Skeletal muscle cell (primary cell): ENCODE measurements at places on chromosomes 6 and 20.

DNA sequence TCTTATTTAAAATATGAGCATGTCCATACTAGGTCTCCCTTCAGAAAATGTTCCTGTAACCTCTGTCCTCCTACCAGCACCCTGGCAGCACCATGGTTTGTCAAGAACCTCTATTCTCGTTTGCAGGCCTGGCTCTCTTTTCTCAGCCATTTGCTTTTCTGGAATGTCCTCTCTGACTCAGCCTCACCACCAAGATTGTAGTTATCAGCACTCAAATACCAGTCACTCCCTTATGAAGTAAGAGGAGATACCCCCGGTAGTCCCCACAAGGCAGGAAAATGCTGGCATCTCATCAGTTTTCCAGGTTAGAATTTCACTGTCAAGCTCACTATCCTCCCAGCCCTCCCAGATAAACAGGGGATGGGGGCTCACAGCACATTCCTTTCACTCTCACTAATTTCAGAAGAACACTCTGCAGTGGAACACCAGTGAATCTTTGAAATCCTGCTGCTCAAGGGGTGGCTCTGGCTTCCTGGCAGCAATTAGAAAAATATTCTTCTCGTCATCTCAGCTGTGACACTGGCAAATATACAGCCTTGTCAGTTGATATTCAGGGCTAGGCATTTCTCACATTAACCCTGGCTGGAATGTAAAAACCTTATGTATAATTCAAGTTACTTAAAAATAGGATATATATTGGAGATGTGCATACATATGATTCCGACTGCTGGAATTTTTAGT lies 129.2 kb downstream of the TBX18 start:
- DNase-seq = no peak

GRCh38 chr6:11969092-11969491 lies 43.0 kb upstream of the HIVEP1 start:
- peak; percentile 47 for DNase-seq

GRCh38 chr6:54861905-54862616 lies 15.5 kb downstream of the FAM83B start:
- no peak for DNase-seq

DNA sequence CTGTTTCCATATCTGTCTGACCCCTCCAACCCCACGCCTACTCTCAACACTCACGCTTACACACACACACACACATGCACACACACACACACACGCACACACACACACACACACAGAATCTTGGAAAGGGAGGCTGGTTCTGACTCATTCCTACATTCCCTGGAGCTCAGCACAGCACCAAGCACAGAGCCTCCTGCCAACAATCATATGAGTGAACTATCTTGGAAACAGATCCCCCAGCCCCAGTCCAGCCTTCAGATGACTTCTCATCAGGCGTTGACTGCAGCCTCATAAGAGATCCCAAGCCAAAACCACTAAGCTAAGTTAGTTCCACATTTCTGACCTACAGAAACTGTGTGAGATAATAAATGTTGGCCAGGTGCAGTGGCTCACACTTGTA lies 14.1 kb upstream of the HCK start:
- peak; percentile 24 for DNase-seq

GRCh38 chr20:38812709-38813573 lies 7.4 kb downstream of the PPP1R16B start:
- DNase-seq = no peak

GRCh38 chr6:107419733-107420132 lies 39.6 kb downstream of the PDSS2 start:
- DNase-seq = no peak

GRCh38 chr6:74757813-74758212 lies 448.0 kb downstream of the COL12A1 start:
- no peak for DNase-seq

DNA sequence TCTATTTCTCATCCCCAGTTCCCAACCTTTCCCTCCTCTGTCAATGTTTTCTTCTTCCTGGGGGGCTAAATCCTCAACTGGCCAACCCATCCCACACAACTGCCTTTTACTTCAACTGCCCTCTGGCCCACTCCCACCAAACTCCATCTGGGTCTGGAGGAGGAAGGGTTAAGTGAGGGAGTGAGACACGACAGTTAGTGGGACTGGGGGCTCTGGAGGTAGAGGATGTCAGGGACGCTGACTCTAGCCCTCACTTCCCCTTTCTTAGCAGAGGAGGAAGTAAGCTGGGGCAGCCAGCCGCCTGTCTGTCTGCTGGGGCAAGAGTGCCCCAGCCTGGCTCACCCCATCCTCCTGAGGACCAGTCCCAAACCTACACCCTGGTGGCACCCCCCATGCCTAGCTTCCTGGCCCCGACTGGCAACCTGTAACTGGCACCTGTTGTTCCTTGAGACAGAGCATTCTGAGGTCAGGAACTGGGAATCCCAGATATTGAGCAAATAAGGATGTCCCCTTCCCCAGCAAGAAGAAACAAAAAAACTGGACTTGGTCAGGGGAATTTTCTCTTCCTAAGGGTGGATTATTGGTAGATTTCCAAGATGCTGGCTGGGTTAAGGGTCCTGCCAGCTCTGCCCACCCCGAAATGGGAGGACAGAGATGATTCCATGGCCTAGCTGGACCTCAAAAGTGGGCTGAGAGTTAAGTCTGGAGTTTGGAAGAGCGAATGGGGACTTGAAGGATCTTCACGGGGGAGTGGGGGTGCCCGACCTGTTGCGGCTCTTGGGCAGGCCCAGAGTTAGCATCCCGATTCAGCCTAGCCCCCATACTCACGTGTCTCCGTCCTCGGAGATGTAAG lies 971 bp downstream of the NFKBIE start:
- no peak for DNase-seq

DNA sequence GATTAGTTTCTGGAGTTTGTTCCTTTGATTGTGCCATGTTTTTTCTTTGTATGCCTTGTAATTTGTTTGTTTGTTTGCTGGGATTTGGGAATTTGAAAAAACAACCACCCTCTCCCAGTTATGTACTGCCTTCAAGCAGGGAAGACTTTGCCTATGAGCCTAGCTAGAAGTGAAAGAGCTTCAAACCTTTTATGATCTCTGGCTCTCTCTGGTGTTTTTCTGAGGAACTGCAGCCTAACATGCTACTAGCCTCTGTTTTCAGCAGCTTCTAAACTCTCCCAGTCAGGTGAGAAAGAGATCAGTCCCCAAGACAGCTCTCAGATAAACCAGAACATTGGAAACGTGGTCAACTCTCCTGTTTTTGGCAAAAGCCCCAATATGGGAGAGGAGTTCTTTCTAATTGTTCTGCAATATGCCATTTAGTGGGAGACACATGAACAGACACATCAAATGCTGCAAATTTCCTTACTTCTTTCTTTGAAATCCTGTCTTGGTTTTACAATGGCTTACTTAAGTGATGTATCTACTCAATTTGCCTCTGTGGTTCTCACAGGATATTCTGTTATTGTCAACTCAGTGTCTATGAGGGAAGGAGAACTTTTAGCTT lies 58.9 kb upstream of the SERINC1 start:
- DNase-seq = peak; percentile 18

- no peak for DNase-seq
Measured at GRCh38 chr6:134605034-134605433, 287.1 kb upstream of the SGK1 start.

GRCh38 chr6:69631552-69632346 lies 165.1 kb downstream of the LMBRD1 start:
- no peak for DNase-seq

DNA sequence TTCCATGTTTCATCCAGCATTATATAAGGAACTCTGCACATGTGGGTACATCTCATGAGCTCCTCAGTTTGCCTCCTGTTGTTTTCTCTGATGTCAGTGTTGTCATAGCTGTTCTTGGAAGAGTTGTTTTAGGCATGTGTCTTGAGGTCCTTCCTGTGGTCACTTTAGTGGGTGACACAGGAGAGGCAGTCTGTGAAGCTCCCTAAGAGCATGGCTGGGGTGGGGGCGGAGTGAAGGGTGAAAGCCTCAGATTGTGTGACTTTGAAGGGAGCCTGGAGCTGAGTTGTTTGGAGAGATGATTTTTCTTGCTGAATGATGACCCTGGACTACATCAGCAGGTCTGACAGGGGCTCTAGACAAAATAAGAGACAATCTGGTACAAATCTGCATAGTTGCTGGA lies 37.7 kb downstream of the PPP1R14C start:
- no peak for DNase-seq

- DNase-seq = no peak
Measured at GRCh38 chr6:1473598-1473997, 84.2 kb downstream of the FOXF2 start.

GRCh38 chr20:13461849-13462458 lies 176.8 kb downstream of the TASP1 start:
- no peak for DNase-seq

GRCh38 chr6:40387871-40388264 lies 199.3 kb downstream of the LRFN2 start:
- no peak for DNase-seq

DNA sequence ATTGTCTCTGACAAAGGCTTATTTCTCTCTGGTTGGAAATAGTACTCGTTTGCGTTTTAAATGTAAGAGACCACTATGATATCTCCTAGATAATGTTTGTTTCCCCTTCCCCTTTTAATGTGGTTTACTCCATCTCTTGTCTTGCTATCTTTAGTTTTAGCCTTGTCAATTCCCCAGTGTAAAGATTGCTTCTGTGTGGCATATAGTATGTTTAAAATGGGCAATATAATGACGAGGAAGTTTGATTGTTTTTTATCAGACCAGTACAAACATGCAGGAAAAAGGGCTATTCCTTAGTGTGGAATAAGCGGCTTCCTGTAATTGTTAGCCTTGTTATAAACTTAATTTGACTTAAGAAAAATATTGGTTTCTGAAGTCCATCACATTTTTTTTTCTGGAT lies 3.1 kb downstream of the QKI start:
- DNase-seq = no peak

GRCh38 chr6:53492860-53493634 lies 51.9 kb downstream of the GCLC start:
- no peak for DNase-seq

DNA sequence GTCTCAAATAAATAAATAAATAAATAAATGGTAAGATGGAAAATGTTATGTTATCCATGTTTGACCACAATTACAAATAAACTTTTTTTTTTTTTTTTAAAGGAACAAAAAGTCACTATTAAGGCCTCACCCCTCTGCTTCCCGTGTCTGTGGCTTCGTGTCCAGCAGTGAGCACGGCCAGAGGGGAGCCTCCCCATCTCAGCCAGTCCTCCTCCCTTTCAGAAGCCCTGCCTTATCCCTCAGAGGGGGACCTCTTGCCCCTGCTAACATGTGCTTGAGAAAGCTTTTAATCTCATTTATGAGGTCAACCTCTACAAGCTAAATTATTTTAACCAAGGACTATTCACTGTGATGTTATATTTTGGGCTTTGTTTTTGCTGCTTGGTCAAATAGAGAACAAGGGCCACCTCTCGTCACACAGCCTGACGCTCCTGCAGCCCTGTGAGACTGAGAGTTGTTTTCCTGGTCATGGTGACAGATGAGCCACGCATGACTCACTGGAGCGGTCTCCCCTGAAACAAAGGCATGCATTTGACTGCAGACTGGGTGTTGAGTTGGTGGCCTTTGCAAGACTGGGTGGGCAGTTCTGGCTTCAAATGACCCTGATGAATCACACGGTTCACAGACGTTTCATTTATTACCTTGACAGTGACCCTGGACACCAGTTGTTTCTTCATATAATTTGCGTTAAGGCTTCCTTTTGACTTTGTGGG lies 131.8 kb downstream of the TIAM2 start:
- peak; percentile 45 for DNase-seq

- no peak for DNase-seq
Measured at GRCh38 chr20:32158943-32159660, 48.4 kb downstream of the PLAGL2 start.

GRCh38 chr6:16223362-16223761 lies 15.0 kb upstream of the GMPR start:
- DNase-seq = no peak

DNA sequence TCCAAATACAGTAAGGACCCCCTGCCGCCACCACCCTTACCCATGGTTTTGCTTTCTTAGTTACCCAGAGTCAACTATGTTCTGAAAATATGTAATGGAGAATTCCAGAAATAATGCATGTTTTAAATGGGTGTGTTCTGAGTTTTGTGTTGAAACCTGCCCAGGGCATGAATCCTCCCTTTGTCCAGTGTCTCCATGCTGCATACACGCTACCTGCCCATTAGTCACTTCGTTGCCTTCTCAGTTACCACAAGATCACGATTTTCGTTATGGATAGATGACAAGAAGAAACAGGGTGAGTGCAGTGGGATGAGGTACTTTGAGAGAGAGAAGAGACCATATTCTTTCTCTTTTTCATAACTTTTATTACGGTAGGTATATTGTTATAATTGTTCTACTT lies 10.6 kb downstream of the FARS2 start:
- no peak for DNase-seq

DNA sequence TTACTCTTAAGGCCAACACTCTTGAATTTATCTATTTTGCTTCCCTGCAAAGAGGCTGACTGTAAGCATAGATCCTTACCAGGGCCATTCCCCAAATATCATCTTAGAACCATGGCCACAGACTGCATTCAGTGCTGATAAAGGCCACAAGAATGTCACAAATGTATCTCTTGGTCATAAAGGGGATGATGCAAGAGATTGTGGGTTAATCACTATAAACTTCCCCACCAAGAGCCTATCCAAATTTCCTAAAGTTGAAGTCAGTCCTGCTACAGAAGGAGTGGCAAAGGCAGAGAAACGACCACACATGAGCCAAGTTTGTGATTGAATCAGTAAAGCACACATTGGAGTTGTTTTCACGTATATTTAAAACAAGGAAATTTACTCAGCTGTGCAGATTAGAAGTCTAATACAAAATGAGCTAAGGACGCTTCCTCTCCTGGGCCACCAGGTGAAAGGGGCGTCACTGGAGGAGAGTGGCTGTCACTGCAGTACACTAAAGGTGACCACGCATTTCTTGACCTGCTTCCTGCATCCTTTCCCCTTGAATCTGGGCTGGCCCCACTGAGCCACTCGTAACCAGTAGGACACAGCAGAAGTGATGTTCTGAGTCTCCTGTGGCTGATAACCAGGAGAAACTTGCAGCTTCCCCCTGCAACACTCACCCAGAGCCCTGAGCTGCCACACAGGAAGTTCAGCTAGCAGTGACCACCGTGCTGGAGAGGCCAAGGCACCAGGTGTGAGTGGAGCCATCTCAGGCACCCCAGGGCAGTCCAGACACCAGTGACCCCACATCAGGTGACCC lies 181.9 kb downstream of the SYNDIG1 start:
- DNase-seq = peak; percentile 82

GRCh38 chr6:19311786-19312185 lies 525.4 kb upstream of the ID4 start:
- DNase-seq = no peak

DNA sequence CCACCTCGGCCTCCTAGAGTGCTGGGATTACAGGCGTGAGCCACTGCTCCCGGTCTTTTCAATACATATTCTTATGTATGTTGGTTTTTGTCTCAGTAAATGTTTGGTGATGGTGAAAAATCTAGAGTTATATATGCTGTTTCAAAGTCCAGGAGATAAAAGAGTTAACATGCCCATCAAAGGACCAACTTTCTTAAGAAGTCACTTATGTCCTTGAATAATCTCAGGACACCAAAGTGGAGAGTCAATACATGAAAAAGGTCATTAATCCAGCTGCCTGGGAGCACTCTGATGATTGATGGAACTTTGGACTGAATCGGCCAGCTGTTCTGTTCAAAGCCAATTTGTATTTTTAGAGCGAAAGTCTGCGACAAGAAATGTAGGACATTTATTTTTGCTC lies 59.8 kb upstream of the HDAC2 start:
- DNase-seq = no peak

GRCh38 chr6:140867336-140867735 lies 1265.4 kb upstream of the GJE1 start:
- DNase-seq = no peak
